Foreskin keratinocyte (primary cell): ENCODE measurements at places on chromosomes 3 and 15. TPM values are rescaled to one million over a fixed set of nuclear protein-coding genes. Genes with fewer than 3 reads are reported as not detected.

DNA sequence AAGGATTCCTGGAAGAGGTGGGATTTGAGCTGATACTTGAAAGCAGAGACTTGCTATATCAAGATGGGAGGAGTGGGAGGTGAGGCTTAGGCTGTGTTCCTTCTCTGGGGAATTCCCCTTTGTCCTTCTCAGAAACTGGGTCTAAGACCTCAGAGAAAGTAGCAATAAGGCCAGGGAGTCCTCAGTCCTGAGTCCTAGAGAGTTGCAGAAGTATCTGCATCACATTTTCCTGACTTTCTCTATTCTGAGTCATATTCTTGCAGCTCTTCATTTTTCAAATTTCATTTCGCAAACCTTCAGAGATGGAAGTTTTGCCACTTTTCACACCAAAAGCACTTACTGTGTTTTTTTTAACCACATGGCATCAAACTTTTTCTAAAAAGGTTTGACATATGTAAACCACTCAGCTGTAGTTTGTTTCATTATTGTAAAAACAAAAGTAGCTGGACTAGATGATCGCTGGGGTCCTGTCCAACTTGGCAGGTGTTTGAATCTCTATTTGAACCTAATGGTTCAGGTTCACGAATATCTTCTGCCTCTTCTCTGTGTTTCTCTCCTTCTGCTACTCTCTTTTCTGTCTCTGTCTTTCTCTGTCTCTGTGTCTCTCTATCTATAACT is 21.3 kb downstream of the COLQ start:
- DNase-seq: no peak

DGKG gene
- total RNA-seq: 0.11 TPM in 1 of 2 replicates, not detected in the other

SSUH2 gene
- 0.11 and 0.27 TPM in 2 replicates for total RNA-seq

PRR20G gene
- not detected in 2 replicates for total RNA-seq

HEG1 gene
- 15.7 and 19.6 TPM in 2 replicates for total RNA-seq

DNA sequence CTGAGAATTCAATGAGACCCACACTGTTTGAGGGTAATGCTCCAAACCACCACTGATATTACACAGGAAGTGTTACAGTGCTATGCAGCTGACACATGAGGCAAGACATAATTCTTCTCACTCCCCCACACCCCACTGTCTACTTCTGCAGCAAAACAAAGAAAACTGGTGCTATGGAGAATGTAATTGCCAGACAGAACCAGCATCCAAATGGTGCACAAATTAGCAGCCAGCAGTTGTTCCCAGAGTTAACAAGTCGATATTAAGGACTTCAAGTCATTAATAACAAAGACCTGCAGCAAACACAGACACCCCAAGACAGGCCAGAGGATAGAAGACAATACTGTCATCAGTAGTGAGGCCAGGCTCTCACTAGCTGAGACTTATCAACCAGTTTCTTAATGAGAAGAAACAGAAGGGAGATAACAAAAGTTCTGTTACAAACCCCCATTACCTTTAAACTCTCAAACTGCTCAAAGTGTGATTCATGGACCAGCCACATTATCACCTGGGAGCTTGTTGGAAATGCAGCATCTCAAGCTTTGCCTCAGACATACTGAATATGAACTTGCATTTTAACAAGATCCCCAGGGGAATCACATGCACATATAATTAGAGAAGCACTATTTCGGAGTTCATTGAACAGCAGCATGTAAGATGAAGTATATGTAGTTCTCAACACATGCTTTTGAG is 58.7 kb upstream of the FNDC3B start:
- no peak for DNase-seq

BSN gene
- 0.07 TPM in 2 replicates for total RNA-seq

DNA sequence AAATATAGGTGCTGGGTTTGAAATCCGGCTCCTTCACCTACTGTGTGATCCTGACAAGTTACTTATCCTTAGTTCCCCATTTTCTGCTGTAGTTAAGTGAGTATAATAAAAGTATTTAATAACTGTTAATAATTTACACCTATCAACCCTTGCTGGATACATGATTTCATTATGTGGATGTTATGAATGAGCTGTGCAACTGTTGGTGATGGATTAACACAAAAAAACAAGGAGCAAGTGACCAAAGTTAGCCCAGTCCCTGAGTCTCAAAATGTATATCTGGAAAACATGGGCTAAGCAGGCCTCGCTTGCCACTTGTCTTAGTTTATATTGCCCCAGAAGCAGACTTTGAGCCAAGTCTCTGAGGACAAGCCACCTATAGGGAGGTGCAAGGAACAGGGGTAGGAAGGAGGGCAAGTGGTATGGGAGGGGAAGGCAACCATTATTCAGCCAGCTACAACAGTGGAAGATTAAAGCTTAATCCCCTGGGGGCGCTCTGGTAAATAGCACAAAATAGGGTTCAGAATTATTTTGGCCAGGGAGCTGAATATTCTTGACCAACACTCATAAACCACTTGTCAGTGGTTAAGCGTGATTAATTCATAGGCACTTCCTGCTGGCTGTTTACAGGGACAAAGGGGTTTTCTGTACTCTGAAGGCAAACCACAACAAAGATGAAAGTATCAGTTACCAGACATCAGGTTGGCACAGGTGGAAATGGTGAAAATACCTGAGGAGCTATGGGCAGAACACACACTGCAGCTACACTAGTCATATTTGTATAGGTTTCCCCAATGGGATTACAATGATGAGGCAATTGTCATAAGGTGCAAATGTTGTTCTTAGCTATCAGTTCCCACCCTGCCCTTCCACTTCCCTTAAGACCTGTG is 76.2 kb downstream of the TRIM42 start:
- DNase-seq: peak; percentile 44

TICRR gene
- total RNA-seq: 14.9 and 15.9 TPM in 2 replicates

DNA sequence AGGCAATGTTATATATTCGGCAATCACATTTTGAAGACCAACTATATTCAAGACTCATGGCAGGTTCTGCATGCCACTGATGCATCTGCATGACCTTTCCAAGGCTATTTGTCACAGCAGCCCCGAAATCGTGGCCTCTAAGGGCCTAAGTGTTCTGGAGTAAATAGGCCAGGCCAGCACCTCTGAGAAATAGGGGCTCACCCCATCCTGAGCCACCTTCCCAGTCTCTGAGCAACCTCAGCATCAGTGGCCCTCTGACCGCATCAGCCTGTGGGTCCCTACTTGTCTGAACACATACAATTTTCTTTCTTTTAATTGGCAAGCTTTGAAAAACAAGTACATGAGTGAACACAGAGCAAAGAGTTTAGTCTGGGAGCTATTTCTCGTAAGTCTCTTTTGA is 45.9 kb upstream of the THBS1 start:
- no peak for DNase-seq

DNA sequence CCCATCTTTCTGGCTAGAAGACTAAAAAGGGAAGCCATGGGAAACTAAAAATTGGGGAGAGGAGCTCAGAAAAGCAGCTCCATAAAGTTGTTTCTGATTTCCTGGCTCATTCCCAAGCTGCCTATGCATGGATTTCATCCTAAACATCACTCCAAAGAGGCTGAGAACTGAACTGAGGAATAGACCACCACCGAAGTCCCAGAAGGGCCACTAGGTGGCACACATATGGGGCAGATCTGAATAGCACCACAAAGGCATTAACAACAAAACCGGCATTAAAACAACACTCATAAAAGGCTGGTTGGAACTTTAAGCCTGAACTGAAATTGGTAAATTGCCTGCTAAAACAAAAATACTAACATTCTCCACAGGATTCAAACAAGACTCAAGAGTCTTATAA is 106.3 kb downstream of the PLD1 start:
- no peak for DNase-seq

ERICH6 gene
- total RNA-seq: not detected in 2 replicates
